LNCaP clone FGC (cell line): ENCODE measurements at places on chromosomes 12 and 14.

- no peak for DNase-seq
Measured at GRCh38 chr12:92933606-92934005, 4.5 kb upstream of the EEA1 start.

GRCh38 chr14:70655110-70655826 lies 13.6 kb downstream of the TTC9 start:
- DNase-seq = no peak

- no peak for DNase-seq
Measured at GRCh38 chr12:27705263-27705662, 5.4 kb upstream of the MRPS35 start.

GRCh38 chr12:52903285-52903854 lies 1.5 kb downstream of the KRT8 start:
- DNase-seq = no peak

DNA sequence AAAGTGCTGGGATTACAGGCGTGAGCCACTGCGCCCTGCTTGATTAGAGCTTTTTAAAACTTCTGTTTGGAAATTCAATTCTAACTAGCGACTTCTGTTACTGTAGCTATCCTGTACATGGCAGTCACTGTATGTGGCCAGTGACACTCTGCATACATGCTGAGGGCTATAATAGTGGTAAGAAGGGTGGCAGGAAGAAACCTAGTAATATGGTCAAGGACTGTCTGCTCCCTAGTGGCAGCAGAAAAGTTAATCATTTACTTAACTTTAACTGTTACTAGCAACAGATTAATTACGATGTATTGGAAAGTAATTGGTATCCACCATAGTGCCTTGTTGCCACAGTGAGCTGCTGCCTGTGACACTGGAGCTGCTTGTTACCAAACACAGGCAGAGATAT lies 149.0 kb downstream of the KITLG start:
- DNase-seq = no peak

DNA sequence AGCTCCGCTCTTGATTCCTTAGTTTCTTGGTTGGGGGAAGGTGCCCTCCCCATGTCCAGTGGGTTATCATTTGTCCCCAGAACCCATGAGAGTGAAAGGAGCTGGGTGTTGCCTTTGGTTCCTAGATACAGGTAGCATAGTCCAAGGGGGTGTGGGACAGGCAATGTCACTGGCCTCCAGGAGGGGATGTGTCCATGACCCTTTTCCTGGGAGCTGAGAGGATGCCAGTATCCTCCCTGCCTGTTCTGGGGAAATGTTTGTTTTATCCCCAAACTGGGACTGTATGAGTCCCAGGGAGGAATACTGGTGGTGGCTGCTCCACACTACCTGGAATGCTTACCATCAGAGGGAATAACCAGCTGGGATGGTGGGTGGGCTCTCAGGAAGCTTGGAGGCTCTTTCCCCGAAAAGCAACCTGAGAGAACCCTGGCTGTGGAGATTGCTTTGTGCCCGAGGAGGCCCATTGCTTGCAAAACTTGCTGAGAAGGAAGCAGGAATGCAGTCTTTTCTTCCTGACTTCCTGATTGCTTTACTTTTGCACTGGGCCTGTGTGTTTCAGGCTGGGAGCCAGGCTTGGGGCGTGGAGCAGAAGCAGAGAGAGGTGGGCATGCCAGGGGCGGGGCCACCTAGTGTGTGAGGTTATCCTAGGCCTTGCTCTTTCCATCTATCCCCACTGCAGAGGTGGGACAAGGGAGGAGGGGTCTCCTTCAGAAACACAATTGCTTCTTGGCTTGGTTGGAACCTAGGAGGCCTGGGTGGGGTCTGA lies 715 bp upstream of the SLC10A1 start:
- no peak for DNase-seq

DNA sequence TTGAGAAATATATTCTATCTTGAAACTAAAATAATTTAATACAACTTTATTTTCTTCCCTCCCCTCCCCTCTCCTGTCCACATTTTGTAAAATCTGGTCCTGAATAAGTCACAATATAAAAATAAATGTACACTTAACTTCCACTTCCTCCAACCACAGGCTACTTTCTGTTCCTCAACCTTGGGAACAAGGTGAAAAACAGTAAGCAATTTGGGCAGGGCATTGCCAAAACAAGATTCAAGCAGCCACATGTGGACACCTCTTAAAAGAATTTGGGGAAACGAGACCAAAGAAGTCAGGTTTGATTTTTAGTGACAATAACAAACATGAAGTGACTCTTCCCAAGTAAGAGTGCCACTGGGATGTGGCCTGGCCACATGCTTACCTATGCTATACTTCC lies 115.7 kb downstream of the PTPRQ start:
- no peak for DNase-seq

- no peak for DNase-seq
Measured at GRCh38 chr12:92010853-92011701, 134.6 kb downstream of the BTG1 start.

- no peak for DNase-seq
Measured at GRCh38 chr12:56628671-56629458, 1.3 kb downstream of the BAZ2A start.

DNA sequence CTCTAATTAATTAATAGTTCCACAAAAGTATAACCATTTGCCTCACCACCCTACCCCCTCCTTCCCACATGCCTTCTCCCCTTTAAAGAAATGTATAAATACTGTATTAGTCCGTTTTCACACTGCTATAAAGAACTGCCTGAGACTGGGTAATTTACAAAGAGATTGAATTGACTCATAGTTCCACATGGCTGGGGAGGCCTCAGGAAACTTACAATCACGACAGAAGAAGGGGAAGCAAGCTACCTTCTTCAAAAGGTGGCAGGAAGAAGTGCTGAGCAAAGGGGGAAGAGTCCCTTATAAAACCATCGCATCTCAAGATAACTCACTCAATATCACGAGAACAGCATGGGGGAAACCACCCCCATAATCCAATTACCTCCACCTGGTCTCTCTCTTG lies 8.2 kb upstream of the RESF1 start:
- no peak for DNase-seq

GRCh38 chr12:1661553-1662335 lies 29.1 kb upstream of the ADIPOR2 start:
- DNase-seq = peak; percentile 76

DNA sequence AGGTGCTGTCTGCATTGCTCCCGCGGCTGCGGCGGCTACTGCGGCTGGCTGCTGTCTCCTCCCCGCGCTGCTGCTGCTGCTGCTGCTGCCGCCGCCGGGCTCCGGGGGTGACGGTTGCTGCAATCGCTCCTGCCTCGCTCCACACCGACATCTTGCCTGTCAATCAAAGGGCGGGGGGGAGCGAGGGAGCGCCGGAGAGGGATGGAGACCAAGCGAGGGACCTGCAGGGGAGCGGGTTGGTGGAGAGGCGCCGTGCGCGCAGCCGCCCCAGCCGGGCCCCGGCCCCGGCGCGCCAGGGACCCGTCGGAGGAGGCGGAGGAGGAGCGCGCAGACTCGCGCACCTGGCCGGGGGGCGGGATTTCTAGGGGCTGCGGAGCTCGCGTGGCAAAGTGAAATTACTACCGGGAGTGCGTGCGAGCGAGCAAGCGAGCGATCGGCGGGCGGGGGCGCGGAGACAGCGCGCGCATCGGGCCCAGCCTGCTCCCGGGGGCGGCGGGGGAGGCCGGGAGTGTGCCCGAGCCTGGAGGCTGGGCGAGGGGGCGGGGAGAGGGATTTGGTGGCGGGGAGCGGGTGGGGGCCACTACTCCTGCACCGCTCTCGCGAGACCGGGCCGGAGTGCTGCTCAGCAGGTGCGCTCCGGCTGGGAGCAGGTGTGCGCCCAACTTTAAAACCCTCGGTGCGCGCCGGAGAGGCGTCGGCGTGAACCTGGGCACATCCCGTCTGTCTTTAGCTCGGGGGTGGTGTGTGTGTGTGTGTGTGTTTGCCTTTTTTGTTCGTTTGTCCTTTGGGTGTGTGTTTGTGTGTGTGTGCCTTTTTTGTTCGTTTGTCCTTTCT lies at the start of gene KSR2:
KSR2 (minus strand) TSS at position 165 of the 834 bp plus-strand sequence. CDS start 735 bp downstream, outside the sequence.
- peak; percentile 64 for DNase-seq

GRCh38 chr12:1174659-1175058 lies 183.6 kb downstream of the ERC1 start:
- DNase-seq = no peak

- DNase-seq = no peak
Measured at GRCh38 chr14:103534576-103535061, 5.6 kb downstream of the TRMT61A start.

GRCh38 chr12:82756303-82756702 lies 69.6 kb downstream of the TMTC2 start:
- peak; percentile 68 for DNase-seq

- DNase-seq = no peak
Measured at GRCh38 chr14:92905667-92906066, 17.3 kb upstream of the CHGA start.

DNA sequence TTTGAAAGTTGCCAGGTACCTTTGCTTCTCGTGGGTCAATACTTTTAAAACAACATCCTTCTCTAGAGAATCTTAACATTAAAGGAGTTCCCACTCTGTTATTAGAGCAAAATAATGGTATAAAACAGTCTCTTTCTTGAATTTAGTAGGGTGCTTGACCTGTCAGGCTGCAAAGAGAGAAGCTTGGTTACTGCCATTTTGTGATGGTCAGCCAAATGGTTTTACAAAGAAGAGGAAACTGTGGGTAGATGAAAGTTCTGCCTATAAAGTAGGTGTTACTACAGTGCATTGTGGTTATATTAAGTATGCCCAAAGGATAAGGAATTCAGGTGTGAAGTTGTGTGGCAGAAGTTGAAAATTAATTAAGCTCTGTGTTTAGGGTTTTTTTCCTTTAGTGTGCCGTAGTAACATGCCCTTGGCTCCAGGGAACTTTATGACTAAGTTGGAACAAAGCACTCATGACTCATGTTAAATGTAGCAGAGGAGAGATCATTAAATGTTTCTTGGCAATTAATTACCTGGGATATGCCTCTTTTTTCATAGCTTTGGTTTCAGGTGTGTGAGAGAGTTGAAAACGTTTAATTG lies 354.0 kb upstream of the KITLG start:
- no peak for DNase-seq

DNA sequence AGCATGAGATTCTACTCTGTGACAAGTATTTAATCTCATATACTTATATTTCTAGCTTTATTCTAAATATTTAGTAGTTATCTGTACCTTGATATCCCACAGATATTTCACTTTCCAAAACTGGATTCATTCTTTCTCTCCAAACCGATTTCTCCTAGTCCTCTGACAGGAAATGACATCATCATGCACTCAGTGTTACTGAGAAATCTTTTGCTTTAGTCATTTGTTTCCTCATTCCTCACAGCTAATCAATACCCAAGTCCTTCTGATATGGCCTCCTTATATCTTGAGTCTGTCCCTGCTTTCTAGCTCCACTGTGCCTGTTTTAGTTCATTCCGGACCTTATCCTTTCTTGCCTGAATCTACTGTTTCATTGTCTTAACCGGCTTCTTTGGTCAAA lies 39.4 kb upstream of the E2F7 start:
- DNase-seq = no peak

DNA sequence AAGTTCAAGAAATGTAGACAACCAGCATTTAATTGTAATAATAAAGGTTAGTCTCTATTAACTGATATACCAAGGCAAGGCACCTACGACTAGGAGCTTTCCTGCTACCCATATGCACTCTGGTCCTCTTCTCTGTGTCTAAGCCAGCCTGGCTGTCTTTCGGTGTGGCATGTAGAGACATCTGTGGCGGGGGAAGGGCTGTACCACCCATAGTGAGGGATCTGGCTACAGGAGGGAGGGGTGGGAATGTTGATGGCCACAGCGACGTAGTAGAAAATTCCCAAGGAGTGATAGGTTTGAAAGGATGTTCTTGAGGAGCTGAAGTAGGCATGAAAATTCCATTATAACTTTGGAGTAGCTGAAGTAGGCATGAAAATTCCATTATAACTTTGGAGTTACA lies 344.2 kb downstream of the ATP23 start:
- no peak for DNase-seq

DNA sequence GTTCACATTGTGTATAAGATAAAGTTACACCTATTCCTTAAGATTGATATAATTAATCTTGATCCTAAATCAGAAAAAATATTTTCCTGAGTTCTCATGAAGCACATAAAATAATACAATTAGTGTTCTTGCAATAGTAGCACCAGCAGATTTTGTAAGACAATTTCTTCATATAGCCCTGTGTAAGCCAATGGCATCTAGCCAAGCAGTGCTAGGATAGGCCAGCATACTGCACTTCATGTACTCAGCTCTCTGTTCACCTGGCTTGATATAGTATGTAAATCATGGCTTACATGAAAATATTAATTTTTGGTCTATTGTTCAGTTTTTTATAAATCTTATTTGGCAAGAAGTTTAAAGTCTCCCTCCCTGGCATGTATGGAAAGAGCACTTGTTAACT lies 1.9 kb downstream of the KLRF2 start:
- DNase-seq = peak; percentile 33

GRCh38 chr12:63900922-63901793 lies 56.7 kb downstream of the SRGAP1 start:
- DNase-seq = no peak

GRCh38 chr14:22549981-22550673 lies 38.9 kb downstream of the DAD1 start:
- DNase-seq = no peak

DNA sequence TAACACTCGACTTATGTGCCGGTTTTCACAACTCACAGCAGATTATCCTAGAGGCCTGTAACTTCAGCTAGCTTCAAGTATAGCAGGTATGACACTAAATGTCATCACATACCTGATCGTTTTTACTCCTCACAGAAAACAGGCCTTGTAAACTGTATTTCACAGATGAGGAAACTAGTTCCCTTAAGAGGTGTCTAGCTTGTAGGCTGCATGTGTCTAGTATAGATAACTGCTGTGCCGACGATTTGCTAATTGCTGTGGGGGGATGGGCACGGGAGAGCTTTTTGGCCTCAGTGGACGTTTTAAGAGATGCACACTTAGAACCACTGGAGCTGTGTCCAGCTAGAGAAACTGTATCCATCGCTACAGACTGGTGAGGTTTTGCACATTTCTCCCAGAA lies 78.8 kb downstream of the PAPOLA start:
- no peak for DNase-seq

- DNase-seq = no peak
Measured at GRCh38 chr12:58583529-58583928, 336.8 kb downstream of the LRIG3 start.

DNA sequence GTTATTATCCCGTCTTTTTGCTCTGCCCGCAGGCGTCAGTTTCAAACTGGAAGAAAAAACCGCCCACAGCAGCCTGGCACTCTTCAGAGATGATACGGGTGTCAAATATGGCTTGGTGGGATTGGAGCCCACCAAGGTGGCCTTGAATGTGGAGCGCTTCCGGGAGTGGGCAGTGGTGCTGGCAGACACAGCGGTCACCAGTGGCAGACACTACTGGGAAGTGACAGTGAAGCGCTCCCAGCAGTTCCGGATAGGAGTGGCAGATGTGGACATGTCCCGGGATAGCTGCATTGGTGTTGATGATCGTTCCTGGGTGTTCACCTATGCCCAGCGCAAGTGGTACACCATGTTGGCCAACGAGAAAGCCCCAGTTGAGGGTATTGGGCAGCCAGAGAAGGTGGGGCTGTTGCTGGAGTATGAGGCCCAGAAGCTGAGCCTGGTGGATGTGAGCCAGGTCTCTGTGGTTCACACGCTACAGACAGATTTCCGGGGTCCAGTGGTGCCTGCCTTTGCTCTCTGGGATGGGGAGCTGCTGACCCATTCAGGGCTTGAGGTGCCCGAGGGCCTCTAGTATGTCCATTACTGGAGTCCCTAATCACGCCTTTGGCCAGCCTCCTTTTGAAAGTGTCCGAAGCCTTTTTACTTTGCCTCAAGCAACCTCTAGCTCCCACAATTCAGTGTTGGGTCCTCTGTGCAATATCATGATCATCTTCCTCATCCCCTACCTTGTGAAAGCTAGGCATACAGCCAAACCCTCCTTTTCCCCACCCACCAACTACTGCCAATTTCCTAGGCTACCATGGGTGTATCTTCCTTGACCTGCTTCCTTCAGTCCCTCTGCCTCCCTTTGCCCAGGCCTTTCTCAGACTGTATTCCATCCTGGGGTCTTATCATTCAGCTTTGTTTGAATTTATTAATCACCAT lies 891 bp downstream of the SPRYD4 start:
- no peak for DNase-seq
